ENCODE measurements at places on chromosomes 4 and X.

DNA sequence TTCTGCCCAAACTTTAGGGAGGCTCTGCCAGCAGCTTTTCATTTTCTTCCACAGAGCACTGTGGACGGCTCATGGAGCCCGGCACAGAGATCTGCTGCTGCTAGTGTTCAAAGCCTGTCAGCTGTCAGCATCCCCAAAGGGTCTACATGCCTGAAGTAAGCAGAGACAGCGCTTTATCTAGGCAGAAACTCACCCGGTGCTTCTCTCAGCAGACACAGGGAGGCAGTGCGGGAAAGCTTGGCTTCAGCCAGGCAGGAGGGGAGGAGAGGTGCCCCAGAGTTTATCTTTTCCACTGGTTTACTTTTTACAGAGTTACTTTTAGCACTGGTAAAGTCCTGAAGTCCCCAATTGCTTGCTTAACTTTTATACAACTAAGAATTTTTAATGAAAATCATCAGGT is 339.3 kb downstream of the NKX6-1 start:
- DNase-seq, result no peak

DNA sequence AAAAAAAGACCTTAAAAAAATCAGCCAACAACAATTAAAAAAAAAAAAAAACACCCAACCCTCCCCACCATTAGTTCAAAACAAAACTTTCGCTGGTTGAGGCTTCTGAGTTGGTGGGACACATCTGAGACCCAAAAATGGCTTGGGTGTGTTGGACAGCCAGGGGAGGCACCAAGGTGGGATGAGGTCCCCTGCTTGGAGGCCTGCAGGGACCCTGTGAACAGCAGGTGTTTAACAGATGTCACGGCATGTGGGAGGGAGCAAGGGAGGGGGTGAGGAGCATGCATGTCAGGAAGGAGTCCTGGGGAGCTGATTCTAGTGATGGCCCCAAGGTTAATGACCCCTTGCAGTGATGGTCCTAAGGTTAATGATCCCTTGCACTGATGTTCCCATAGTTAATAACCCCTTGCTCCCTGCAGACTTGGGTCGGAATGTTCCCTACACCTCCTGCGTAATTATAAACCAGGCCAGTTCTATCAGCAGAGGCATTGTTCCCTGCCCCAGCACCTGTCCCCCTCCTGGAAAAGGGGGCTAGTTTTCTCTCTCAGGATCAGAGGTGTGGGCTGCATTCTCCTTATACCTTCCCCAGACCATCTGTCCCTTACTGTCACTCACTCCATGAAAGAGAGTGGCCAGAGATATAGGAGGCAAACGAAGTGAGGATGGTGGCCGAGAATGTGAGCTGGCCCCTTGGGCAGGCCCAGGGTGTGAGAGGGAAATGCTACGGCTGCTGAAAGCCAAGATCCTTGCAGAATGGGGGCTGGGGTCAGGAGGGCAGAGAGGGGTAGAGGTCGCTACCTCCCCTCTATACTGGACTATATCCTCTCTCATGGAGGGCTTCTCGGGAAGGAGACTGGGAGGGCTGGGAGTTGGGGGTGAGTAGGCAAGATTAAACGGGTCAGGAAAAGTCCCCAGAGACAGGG is 2.3 kb upstream of the FOXP3 start:
- DNase-seq, result no peak

DNA sequence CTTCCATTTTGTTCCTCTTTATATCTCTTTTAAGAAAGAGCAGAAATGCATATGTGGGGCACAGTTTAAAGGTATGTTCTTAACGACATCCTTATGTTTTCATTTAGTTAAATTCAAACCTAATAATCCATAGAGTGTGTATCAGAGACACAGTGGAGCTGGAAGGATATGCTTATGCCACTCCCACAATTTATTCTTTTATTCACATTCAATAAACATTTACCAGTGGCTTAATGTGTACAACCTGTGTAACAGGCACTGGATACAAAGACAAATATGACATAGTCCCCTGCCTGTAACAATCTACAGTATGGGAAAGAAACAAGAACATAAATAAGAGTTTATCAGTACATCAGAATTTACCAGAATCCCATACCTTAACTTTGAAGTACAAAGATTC is 22.4 kb upstream of the CORIN start:
- DNase-seq, result no peak

GRCh38 chr4:76569225-76569624 is 134.2 kb downstream of the SHROOM3 start:
- DNase-seq, result no peak

- DNase-seq, result no peak
Observed at GRCh38 chr4:93469560-93469959, 359.0 kb upstream of the ATOH1 start.

DNA sequence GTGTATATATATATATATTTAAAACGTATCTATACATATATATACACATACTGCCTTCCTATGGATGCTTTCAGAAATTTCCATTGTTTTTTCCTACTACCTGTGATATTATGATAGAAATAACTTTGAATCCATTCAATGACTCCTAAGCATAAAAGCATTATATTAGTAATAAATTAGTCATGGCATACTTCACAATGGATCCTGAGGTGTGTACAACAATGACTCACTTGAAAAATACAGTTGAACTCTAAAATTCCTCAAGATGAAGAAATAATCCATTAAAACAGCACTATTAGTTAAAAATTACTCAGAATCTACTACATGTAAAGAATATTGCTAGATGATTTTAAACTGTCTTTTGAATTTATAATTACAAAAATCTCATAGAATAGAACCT is 201.1 kb downstream of the STPG2 start:
- DNase-seq, result no peak

DNA sequence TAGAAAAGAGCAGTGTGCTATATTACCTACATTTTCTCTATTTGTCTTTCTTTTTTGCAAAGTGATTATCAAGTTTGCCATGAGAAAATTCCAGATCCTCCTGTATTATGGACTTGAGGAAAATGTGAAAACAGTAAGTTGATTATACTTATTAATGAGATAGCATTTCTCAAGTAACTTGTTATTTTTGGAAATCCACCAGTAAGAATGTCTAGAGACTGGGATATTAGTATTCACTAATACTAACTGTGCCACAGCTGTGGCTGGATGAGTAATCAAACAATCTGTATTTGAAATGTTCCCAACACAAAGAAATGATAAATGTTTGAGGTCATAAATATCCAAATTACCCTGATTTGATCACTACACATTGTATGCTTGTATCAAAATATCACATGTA is 147.0 kb upstream of the CTSO start:
- DNase-seq, result no peak
